CD4-positive, alpha-beta T cell (primary cell): ENCODE measurements at places on chromosomes 16 and 17.

- peak; percentile 80 for DNase-seq
These were observed 24.3 kb upstream of the ZNF750 start for GRCh38 chr17:82863941-82864712.

DNA sequence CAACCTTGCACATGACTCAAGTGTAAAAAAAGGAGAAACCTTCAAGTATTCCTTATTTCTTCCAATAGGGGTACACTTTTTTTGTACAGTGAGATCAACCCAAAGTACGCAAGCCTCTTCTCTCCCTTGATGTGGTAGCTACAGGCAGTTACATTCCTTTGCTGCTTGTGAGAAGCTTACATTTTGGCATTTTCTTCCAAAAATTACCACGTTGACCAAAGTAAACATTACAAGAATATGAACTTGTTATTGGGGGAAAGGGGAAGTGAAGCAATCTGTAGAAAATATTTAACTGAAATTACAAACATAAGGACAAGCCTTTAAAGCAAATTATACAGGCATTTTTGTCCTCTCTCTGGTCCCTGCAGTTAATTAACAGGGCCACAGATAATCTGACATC is 97.0 kb upstream of the TOB1 start:
- no peak for DNase-seq

- no peak for DNase-seq
These were observed 26.3 kb downstream of the TANGO6 start for GRCh38 chr16:68869492-68870088.

DNA sequence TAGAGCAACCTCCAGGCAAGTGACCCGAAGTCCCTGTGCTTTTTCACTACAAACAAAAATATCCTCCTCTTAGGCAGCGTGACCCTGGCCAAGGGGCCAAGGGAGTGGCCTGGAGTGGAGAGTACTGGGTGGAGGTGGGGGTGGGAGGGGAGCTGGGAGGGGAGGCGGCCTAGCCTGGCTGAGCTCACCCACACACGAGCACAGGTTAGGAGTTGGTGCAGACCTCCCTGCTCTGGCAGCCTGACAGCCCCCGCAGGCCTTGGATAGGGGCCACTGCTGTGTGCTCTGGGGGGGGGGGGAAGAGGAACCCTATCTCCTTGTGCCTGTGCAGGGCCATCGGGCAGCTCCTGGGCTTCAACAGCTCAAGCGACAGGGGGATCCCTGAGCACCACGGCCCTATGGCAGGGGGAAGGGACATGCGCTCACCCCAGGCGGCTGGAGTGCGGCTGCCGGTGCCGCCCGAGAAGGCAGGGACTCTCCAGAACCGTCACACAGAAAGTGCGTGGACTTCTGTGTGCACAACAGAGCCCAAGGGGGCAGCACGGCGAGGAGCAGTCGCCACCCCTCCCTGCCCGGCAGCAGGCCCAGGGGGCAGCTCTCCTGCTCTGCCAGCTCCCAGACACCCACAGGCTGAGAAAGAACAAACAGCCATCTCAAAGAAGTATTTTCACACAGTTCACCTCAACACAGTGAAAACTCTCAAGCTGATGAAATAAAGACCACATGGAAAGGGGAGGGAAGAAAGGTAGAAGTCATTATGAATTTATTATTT is 13.3 kb downstream of the SLC16A3 start:
- no peak for DNase-seq

DNA sequence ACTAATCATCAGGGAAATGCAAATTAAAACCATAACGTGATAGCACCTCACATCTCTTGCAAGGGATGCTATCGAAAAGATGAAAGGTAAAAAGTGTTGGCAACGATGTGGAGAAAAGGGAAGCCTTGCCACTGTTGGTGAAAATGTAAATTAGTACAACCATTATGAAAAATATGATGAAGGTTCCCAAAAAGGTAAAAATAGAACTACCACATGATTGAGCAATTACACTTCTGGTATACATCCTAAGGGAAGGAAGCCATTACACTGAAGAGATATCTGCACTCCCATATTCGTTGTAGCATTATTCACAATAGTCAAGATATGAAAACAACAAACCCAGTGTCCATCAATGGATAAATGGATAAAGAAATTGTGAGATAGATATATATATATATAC is 21.5 kb downstream of the ABCA10 start:
- no peak for DNase-seq

- no peak for DNase-seq
These were observed 409 bp upstream of the C17orf107 start for GRCh38 chr17:4898927-4899326.

GRCh38 chr17:19302791-19303331 is 59.7 kb downstream of the B9D1 start:
- no peak for DNase-seq

DNA sequence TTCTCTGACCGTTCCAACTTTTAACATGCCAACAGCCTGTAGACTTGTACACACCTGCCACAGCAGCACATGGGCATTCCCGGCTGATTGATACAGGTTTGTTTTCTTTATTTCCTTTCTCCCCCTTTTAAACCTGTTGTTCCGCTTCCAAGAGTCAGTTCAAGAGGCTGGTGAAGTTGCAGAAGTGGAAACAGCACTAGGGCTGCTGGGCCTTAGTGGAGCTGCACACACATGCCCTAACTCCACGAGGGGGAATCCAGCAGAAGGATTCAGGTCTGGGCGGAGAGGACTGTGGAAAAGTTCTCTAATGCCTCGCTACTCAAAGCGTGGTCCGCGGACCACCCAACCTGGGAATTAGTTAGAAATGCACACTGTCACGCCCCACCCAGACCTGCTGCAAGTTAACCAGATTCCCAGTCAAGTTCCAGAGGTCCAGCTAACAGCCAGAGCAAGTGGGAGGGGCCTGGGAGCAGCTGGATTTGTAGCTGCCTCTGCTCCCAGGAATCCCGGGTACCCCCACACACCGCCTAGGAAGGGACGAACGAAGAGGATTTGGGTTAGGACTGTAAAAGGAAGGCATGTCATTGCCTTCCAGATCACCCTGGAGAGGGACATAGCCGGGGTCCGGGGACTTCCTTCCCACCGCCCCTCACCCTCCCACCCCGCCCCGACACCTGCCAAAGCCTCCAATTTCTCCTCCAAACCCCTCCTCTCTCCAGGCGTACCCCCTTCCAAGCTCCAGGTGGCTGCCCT is 542 bp downstream of the SLC39A11 start:
- no peak for DNase-seq
